Stimulated activated CD4-positive, alpha-beta T cell treated with anti-CD3 and anti-CD28 coated beads, Interleukin-15, amount 100 ng/mL, for 1 hour (primary cell): ENCODE measurements at places on chromosomes 11 and 22.

- DNase-seq = no peak
Observed at GRCh38 chr11:131918663-131919062, 548.2 kb downstream of the NTM start.

DNA sequence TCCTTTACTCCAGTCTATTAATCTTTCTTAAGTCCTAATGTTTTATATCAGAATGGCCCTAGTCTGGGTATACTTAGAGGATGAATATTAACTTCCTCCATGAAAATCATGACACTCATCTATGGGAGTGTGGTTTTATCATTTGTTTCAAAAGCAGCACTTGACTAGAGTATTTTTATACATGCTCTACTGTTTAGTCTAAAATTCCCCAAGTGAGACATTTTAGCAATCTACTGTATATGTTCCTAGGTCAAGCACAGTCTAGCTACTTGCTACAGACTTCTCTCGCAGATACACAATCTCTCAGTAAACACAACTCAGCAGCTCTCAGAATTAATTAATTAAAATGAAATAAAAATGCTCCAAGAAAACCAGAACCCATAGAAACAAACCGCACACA lies 2.9 kb upstream of the HBB start:
- DNase-seq = no peak

- DNase-seq = no peak
Observed at GRCh38 chr22:27125539-27125938, 468.2 kb downstream of the MIAT start.

DNA sequence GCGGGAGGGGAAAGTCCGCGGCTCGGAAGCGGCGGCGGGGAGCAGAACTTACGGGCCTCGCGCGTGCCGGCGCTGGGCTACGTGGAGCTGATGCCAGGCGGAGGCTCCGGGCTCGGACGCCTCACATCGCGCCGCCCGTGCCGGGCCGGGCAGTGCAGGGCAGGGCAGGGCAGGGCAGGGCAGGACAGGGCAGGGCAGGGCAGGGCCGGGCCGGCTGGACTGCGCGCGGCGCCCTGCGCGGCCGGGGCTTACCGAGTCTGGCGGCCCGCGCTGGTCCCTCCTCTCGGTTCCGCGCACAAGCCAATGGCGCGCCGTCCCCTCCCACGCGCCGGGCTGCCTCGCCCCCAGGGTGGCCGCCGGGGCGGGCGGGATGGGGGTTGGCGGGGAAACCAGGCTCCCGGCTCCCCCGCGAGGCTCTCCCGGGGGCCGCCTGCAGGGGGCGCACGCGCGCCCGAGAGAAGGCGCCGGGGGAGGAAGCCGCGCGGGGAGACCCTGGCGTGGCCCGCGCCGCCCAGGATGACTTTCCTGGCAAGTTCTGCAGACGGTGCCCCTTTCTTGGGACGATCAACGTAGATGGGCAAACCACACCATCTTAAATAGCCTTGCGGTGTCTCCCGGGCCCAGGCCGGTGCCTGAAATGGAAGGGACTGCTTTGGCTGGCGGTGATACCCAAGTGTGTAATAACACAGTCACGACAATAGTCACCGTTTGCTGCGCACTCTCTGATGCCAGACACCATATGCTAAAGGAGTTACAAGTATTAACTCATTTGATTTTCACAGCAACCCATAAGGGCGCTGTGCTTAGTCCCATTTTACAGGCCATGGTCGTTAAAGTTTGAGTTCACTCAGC lies at the start of gene TP53I11:
Gene TP53I11, minus strand, starts transcription at position 259 of the 852 bp plus-strand sequence. CDS start 12,548 bp downstream, outside the sequence.
- peak; percentile 41 for DNase-seq

GRCh38 chr11:57473285-57473841 lies 13.0 kb downstream of the RTN4RL2 start:
- DNase-seq = no peak

GRCh38 chr11:1866226-1866625 lies 13.3 kb downstream of the LSP1 start:
- DNase-seq = no peak

- no peak for DNase-seq
Observed at GRCh38 chr22:48644997-48645396, 1182.7 kb downstream of the BRD1 start.

DNA sequence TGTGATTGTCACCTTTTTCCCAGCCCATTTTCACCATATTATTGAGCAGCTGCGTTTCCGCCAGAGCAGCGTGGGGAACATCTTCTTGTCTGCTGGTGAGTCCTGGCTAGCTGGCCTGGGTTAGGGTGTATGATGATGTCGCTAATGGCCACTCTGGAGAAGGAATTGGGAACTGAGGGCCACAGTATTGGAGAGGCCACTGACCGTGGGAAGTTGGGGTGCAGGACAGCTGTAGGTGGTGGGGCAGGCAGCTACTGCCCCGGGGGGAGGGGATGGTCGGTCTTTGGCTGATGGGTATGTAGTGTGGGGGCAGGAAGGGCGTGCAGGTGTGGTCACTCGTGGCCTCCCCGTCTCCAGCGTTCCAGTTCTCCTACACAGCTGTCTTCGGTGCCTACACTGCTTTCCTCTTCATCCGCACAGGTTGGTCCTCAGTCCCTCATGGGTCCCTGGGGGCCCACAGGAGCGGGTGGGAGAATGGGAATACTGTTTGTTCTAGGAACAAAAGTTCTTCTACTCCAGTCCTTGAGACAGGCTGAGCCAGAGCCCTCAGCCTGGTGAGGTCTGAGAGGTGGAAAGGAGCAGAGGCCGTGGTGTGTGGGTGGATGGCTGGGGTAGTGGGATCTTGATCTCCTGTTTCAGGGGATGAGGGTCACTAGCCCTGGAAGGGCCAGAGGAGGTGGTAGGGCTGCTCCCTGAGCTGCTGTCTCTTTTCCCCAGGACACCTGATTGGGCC lies 2.1 kb downstream of the RCE1 start:
- DNase-seq = no peak

DNA sequence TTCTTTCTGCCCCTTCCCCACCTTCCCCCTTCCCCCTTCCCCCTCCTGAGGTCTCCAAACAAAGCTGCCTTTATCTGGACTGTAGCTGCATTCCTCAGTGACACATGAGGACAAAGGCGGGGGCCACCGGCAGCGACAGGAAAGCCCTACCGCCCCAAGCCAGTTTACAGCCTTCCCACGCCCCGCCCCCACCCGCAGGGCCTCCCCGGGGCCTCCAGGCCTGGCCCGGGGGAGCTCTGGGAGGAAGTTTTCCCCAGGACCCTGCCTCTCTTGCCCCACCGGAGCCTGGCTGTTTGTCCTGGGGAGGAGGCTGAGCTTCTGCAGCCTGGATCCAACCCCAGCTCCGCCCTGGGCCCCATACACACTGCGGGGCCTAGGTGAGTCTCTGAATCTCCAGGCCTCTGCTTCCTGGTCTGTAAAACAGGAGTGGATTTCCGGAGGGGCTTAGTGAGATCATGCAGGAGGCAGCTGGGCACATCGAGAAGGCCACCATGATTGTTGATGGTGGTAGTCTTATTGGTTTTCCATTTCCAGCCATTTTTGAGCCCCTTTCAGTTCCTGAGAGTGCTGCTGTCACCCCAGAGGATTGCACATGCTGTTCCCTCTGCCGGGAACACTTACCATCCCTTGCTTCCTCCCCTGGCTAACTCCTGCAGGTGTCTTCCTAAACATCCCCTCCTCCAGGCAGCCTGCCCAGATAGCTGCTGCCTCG lies 130.7 kb downstream of the MN1 start:
- no peak for DNase-seq

GRCh38 chr11:128085276-128085675 lies 502.1 kb downstream of the ETS1 start:
- no peak for DNase-seq

GRCh38 chr11:92867913-92868619 lies 101.4 kb upstream of the MTNR1B start:
- no peak for DNase-seq

DNA sequence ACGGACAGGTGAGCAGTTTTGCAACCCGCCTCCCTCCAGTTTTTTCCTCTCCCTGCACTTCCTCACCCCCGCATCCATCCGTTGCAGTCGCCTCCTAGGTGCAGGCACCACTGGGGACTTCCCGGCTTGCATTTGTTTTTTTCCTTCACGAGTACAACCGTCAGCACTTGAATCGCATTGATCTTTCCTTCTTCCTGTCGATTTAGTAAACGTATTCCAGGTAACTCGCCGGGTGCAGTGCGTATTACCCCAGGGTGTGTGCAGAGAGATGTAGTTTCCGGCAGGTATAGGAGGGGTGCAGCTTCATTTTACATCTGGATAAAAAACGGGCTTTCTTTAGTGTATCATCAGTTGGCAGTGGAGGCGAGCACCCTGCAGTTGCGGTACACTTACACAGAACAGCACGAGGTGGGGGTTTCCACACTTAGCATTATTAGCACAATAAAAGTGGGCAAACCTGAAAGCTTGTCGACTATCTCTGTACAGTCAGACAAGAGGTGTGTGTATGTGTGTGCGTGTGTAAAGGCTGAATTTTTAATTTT lies at the start of gene SORL1-AS1:
Gene SORL1-AS1, minus strand, starts transcription at position 359 of the 542 bp plus-strand sequence.
- DNase-seq = no peak

DNA sequence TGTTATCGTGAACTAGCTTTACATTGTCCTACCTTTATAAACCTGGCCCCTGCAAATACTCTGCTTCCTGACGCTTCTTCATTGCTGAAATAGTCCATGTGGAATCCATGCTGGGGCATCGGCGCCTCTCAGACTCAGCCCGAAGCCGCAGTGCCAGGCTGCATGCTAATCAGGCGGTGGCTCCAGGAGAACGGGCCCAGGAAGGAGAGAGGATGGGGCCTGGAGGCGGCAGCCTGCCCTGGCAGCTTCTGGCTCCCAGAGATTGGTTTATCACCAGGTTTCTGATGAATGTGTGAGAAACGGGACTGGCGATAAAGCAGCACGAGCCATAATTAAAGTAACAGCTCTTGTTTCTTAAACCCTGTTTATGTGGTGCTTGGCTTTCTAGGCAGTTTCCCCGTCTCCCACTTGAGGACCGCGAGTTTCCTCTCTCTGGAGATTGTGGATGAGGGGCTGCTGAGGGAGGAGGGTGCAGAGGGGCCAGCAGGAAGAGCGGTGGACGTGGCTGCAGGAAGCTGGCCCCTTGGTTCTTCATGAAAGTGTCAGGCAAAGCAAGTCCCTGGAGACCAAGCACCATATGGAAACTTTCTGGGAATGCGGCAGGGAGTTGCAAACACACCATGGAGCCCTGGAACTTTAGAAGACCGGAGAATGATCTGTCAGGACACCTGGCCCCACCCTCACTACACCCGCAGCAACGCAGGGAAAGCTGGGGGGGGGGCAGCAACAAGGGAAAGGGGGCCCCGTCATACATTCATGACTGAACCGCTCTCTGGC lies 93.4 kb downstream of the NTM start:
- DNase-seq = no peak

- DNase-seq = no peak
Observed at GRCh38 chr11:14451825-14452224, 47.8 kb downstream of the COPB1 start.

- DNase-seq = no peak
Observed at GRCh38 chr11:76179147-76179546, 27.2 kb downstream of the WNT11 start.

DNA sequence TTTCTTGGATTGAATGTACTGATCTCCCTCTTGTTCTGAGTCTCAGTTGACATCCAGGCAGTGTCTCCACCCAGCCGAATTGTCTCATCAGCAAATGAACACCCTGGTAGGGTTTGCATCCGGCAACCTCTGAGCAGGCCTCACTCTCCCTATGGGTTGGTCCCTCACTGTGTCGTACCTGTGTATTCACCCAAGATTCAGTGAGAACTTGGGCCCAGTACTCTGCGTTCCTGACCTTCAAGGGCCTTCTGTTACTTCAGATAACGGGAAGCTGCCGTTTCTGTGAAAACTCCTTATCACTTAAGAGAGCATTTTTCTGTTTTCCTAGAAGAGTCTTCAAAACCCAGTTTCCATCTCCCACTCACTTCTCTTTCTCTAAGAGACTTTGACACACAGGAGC lies 915.6 kb downstream of the TBC1D22A start:
- no peak for DNase-seq

GRCh38 chr11:88169881-88170280 lies 5.4 kb downstream of the RAB38 start:
- no peak for DNase-seq

DNA sequence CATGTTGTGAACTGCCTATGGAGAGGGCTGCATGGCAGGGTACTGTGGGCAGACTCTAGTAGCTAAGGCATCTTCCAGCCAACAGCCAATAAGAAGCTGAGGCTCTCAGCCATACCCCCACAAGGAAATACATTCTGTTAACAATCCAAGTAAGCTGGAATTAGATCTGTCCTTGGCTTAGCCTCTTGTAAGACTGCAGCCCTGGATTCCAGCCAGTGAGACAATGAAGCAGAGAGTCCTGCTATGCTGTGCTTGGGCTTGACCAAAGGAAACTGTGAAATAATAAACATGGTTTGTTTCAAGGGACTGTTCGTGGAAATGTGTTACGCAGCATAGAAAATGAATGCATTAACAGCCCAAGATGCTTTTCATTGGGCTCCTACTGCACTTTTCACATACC lies 1097.4 kb upstream of the CCDC90B start:
- DNase-seq = no peak

DNA sequence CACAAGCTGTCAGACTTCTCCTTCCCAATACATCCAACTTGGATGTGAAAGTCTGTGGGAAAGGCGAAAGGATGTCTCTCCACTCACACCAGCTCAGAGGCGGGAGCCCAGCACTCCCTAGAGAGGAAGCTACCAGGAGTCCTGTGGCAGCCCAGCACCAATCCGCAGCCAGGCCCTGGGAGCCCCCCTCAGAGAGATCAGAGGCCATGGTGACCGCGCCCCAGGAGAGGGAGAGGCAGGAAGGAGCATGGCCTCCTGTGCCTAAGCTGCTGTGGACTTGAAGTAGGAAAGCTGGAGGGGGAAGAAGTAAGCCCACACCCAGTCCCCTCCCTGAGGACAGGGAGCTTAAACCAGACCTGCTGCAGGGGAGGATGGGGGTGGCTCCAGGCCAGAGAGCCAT lies 24.4 kb upstream of the IGSF9B start:
- DNase-seq = no peak

DNA sequence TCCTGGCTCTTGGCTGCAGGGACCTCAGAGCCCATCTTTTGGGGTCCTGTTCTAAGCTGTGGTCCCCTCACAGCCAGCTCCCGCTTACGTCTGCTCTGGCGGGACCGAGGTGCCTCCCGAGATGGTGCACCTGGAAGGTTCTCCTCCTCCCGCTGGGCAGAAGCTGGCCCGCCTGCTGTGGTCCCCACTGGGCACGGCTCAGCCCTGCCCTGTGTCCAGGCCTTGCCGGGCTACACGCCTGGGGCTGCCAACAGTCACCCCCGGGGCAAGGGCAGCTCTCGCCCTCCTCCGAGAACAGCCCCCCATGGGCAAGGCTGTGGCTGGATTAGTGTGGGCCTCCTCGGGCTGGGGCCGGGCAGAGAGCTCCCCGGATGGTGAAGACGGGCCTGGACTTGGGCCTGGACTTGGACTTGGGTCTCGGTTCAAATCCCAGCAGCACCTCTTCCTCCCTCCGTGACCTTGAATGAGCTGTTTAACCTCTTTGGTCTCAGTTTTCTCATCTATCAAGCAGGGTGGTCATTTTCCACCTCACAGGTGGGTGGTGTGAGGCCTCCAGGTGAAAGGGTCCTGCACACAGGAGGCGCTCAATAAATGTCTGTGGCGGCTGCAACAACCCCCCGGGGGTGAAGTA lies 998 bp downstream of the BAIAP2L2 start:
- no peak for DNase-seq

GRCh38 chr22:45885171-45885840 lies 91.7 kb downstream of the WNT7B start:
- no peak for DNase-seq

GRCh38 chr11:65552388-65552951 lies 5.7 kb downstream of the LTBP3 start:
- DNase-seq = no peak

GRCh38 chr11:76690736-76691135 lies 20.2 kb upstream of the LRRC32 start:
- DNase-seq = no peak

- no peak for DNase-seq
Observed at GRCh38 chr22:49783036-49783746, 44.5 kb downstream of the BRD1 start.
